Esophagus muscularis mucosa (tissue), 4 donors: ENCODE measurements at places on chromosomes 11 and 22. TPM values are rescaled to one million over a fixed set of nuclear protein-coding genes. Genes with fewer than 3 reads are reported as not detected.

GRCh38 chr11:3808861-3809623, 682 bp downstream of the PGAP2 start:
- DNase-seq: no peak

- DNase-seq: no peak
Observed at GRCh38 chr22:20238536-20238900, 29.6 kb downstream of the RTN4R start.

- DNase-seq: no peak
Observed at GRCh38 chr11:78907636-78908035, 333.0 kb upstream of the NARS2 start.

DNA sequence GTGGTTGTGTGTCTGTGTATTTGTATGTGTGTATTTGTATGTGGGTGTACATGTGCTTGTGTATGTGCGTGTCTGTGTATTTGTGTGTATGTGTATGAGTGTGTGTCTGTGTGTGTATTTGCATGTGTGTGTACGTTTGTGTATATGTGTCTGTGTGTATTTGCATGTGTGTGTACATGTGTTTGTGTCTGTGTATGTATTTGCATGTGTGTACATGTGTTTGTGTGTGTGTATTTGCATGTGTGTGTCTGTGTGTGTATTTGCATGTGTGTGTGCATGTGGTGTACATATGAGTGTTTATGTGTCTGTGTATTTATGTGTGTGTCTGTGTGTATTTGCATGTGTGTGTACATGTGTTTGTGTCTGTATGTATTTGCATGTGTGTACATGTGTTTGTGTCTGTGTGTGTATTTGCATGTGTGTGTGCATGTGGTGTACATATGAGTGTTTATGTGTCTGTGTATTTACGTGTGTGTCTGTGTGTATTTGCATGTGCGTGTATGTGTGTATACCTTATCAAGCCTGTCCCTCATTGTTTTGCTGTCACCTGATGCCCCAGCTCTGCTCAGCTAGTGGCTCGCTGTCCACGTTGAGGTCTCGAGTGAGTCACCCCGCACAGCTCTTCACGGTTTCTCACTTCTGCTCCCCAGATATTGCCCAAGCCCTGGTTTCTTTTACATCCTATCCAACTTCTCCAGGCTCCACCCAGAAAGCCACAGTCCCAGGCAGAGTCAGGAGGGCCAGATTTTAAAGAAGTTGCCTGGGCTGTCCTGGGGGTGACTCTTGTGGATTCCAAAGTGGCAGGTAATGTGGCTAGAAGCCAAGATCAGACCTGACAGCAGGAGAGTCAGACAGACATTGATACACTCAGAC, 15.2 kb downstream of the MB start:
- no peak for DNase-seq

DNA sequence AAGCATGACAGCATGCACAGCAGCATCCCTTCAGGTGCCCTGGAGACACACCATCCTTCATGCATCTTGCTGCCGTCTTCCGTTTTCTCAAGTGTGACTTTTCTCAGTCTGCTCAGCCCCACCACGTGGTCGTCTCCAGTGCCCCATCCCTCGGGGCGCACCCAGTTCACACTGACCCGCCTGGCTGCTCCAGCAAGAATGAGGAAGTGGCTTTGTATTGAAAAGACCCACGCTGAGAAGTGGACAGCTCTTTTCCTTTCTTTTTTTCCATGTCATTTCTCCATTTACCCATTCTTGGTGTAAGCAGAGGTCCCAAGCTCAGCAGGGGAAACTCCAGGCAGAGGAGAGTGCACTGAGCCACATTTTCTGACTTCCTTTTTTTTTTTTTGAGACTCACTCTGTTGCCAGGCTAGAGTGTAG, 14.5 kb downstream of the SERPINH1 start:
- DNase-seq: no peak

Gene MS4A6A
- 143 TPM for total RNA-seq

Gene MS4A4A
- 12.3 TPM for total RNA-seq

DNA sequence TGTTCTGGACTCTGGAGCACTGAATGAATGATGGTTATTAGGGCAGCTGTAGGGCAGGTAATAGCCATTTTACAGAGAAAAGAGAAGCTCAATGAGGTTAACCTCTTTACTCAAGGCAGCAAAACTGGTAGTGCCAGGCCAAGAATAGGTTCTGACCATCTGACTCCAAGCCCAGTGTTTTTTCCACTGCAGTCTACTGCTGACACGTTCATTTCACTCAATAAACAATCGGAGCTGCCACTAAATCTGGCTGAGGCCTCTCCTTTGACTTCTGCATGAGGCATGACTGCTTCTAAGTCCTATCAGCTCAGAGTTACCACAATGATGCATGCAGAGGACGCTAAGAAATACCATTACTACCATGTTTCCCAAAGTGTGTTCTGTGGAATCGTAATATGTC, 117.6 kb downstream of the ARL14EP start:
- DNase-seq: no peak

DNA sequence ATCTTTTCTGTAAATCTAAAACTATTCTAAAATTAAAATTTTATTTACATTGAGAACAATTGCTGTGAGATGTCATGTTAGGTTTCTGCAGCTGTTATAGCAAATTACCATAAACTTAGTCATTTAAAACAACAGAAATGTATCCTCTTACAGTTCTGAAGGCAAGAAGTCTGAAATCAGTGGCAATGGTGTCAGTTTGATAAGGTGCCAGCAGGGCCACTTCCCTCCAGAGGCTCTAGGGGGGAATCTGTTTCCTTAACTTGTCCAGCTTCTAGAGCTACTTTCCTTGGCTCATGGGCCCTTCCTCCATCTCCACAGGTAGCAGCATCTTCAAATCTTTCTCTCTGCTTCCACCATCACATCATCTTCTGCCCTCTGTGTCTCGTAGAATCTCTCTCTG, 23.0 kb downstream of the MOGAT2 start:
- no peak for DNase-seq

GRCh38 chr22:32922186-32922585, 120.7 kb downstream of the TIMP3 start:
- no peak for DNase-seq
